Tibial nerve (tissue), 4 donors: ENCODE measurements at places on chromosomes 1 and 21. TPM values are rescaled to one million over a fixed set of nuclear protein-coding genes. Genes with fewer than 3 reads are reported as not detected.

S1PR1 gene
- total RNA-seq, result 75.1 TPM

- DNase-seq, result no peak
- no peak overlapping the region for H3K27ac ChIP-seq
Measured at GRCh38 chr21:26137379-26138060, 33.0 kb downstream of the APP start.

GRCh38 chr1:118100686-118101514, 84.1 kb downstream of the SPAG17 start:
- no peak overlapping the region for H3K4me3 ChIP-seq
- H3K4me1 ChIP-seq, result no peaks in the 10 kb centered on the region
- no peaks in the 10 kb centered on the region for H3K36me3 ChIP-seq
- no peak overlapping the region for H3K27ac ChIP-seq
- no peaks in the 10 kb centered on the region for H3K27me3 ChIP-seq
- DNase-seq, result no peak

- peaks cover 5% of the 10 kb centered on the region for H3K27me3 ChIP-seq
- DNase-seq, result no peak
- no peak overlapping the region for H3K4me3 ChIP-seq
- no peaks in the 10 kb centered on the region for H3K4me1 ChIP-seq
Measured at GRCh38 chr1:42130061-42130660, 23.0 kb upstream of the GUCA2B start.
